Natural killer cell (primary cell): ENCODE measurements at places on chromosomes 11 and 22.

DNA sequence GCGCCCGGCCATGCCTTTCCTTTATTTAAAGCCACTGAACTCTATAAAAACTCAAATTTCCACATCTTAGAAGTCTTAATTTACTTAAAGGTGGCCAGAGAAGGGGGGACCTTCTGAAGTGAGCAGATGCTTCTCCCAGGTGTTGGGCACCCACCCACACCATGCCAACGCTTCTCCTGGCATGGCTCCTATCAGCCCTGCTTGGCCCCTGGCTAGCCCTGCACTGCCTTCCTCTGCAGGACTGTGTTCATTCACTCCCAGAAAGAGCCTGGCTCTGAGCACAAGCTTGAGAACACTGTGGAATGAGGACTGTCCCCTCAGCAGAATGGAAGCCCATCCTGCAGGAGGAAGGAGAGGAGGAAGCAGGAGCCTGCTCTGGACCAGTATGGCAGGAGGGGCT lies 34.6 kb upstream of the ARFGAP3 start:
- DNase-seq: no peak

GRCh38 chr22:48872271-48873190 lies 955.1 kb downstream of the BRD1 start:
- no peak for DNase-seq

GRCh38 chr11:128764424-128765095 lies 70.7 kb downstream of the FLI1 start:
- no peak for DNase-seq

DNA sequence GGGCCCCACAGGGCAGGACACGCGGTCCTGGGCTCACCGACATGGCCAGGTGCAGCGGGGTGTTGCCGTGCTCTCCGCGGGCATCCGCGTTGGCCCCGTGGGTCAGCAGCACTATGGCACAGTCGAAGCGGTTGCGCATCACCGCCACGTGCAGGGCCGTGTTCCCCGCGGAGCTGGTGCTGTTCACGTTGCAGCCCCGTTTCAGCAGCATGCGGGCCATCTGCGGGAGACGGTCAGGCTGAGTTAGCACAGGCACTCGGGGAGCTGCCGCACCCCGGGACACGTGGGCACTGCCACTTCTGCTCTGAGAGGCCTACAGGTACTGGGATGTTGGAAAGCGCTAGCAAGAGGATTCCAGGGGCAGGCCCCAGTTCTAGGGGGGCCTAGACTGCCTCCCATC lies 22.3 kb upstream of the BAIAP2L2 start:
- no peak for DNase-seq

DNA sequence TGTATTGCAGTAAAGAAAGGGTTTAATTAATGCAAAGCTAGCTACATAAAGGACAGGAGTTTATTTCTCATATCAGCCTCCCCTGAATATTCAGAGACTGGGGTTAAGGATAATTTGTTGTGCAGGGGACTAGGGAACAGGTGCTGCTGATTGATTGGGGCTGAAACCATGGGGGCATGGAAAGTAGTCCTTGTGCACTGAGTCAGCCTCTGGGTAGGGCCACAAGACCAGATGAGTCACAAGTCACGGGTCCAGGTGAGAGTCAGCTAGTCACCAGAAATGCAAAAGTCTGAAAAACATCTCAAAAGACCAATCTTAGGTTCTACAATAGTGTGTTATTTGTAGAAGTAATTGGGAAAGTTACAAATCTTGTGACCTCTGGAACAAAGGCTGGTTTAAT lies 32.9 kb upstream of the SYT13 start:
- DNase-seq: no peak

DNA sequence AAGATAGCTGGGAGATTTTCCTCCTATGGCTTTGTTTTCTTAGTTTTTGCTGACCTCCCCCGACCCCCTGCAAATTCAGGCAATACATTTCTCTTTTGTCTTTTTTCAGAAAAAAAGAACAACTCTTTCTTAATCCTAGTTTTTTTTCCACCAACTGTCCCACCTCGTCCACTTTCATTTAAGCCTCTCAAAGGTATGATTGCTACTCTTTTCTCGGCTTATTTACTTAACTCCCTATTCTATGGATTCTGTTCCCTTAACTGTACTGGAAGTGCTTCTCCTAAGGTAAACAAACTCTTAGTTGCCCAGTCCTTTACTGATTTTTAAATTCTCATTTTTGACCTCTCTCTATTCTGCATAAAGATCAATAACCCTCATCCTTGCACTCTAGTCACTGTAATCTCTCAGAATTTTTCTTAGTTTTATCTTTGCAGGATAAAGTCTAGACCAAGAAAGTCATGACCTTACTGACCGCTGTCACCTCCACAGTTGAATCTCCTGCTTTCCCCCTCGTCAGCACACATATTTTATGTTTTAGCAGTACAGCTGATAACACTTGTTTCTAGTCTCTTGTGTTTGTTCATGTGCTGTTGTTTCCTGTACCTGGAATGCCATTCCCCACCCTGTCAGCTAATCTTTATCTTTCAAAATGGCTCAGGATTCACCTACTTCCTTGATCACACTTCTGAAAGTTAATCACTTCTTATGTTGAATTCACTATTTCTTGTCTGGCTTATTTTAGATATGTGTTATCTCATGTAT lies 14.9 kb downstream of the TBCEL start:
- no peak for DNase-seq

- DNase-seq: no peak
These were observed 19.1 kb downstream of the GUCY1A2 start for GRCh38 chr11:106999196-106999595.
